ENCODE measurements at places on chromosomes 5 and 9.

DNA sequence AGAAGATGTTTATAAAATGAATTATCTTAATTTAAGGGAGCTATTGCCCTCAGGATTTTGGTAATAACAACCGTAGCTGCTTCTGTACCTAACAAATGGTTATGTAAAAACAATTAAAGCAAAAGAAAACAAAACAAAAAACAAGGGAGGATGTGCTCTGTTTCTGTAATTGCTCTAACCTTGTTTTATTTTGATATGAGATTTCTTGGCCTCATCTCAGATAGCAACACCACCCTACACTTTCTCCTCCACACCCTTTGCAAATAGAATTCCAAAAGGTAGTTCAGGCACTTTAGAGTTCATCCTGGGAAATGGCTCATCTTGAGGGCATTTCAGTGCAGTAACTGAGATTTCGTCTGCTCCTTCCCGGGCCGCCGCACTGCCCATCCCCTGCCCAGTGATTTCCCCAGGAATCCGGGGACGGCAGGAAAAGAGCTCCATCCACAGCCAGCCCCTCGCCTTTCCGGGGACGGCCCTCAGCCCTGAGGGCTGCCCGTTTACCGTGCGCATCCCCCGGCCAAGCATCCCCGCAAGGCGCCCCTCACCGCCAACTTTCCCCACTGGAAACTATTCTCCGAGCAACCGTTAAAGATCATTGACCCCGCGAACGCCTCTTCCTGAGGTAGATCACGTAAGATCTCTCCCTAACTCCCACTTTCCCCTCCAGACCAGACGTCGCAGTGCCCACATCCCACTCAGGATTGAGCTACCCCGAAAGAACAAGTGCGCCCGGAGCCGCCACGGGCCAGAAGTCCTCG lies 1.2 kb downstream of the FNBP1 start:
- no peak for DNase-seq

DNA sequence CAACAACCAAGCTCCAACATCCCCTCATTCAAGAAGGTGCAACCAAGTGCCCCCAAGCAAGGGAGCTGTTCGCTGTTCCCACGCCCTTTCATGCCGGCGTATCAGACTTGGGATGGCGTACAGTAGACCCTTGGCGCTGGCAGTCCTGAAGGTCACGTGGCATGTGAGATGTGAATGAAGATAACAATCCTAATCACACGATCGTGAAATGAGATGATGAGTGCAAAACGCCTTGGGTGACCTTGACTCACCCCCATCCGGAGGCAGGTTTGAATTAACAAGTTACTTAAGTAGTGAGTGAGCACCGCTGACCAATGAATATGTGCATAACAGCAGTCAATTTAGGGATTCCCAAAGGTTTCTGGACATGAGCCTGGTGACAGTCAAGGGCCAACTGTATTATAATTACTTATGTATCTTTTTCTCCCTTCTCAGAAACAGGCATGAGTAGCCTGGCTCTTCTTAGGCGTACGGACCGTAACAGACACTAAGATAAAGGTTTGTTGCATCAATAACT lies 150.2 kb downstream of the TTLL11 start:
- DNase-seq = no peak

DNA sequence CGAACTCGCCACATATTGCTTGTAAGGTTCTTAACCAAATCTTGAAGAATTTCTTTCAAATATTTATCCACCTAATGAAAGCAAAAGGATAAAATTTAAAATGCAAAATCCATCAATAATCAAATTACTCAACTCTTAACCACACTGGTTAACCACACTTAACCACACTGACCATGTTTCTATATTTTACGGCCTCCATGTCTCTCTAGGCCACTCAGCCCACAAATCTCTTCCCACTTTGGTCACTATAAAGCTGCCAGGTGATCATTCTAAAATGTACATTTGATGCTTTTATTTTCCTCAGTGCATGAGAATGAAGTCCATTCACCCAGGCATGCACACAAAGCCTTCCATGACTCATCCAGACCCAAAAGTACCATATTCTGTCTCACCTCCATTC lies 56.4 kb upstream of the OR2K2 start:
- DNase-seq = peak; percentile 44

GRCh38 chr5:120599576-120599975 lies 135.5 kb downstream of the PRR16 start:
- DNase-seq = peak; percentile 74

DNA sequence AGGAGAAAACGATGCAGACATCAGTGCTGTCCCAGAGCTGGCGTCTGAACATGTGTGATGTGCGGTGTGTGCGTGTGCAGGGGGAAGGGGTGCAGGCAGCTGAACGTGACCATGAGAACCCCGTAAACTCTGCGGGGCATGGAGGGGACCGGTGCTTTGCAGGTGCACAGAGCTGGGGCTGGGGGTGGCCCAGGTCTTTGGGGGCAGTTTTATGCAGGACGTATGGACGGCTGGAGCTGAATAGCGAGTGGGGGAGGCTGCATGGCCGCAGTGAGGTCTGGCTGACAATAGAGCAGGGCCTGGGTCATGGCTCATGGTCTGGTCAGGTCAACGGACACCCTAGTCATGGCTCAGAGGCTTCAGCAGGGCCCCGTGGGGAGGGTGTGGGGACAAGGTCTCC lies 3.3 kb upstream of the EXOC3 start:
- no peak for DNase-seq

DNA sequence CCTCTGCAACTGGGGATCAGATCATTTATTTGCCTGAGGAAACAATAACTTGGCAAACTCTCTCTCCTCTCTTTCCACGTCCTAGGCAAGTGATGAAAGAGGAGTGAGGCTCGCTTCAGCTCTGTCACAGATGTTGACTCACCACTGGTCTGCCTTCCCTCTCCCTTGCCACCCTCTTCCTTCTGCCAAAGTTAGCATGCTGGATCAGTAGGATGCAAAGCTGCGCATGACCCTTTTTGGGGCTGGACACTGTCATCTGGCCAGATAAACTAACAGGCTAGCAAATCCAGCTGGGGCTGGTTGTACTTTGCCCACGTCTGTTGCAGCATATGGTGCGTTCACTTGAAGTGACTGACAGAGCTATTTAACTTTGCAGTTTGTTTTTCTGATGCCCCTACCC lies 36.2 kb upstream of the SMARCA2 start:
- peak; percentile 96 for DNase-seq

DNA sequence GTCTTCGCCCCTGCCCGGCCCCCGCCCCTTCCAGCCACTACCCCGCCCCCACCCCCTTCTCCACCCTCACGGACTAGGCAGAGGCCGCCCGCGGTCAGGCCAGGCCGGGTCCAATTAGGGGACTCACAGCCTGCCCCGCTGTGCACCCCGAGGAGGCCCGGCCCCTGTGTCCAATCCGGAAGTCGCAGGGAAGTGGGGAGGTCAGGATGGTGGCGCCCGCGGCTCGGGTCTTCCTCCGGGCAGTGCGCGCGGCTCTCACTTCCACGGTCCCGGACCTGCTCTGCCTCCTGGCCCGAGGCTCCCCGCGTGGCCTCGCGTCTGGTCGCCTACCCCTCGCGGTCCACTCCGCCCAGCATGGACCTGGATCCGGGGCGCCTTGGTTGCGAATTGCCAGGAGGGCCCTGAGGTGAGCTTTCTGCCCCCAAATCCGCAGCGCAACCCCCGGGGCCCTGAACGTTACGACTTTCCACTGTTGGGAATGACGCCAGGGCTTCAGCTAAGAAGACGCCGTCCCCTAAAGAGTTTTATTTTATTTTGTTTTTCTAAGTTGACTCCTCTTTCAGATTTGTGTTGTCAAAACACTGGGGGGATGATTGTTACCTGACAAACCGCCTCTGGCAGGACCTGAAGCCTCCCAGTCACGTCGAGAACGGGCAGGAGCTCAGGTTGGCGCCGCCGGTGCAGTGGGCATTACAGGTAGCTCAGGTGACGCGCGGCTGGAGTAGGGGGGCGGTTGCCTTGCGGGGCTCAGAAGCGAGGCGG lies 763 bp upstream of the IRX2 start:
- DNase-seq = peak; percentile 78

- peak; percentile 99 for DNase-seq
Observed at GRCh38 chr9:16964228-16964627, 93.8 kb upstream of the BNC2 start.

DNA sequence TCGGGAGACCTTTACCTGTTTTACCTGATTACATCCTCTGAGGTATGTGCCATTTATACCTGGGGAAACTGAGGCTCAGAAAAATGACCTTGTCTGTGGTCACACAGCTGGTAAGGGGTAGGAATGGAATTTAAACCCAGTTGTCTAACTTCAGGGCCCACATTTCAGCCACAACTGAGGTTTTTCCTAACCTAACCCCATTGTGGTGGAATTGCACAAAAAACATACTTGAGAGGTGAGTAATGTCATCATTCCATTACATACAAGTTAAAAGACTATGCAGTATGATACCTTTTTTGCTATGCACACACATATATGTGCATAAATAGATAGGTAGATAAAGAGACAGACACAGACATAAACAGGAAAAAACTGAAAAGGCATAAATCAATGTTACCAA lies 14.1 kb downstream of the FGF1 start:
- peak; percentile 87 for DNase-seq

GRCh38 chr5:4422247-4422646 lies 717.9 kb upstream of the ADAMTS16 start:
- DNase-seq = no peak

DNA sequence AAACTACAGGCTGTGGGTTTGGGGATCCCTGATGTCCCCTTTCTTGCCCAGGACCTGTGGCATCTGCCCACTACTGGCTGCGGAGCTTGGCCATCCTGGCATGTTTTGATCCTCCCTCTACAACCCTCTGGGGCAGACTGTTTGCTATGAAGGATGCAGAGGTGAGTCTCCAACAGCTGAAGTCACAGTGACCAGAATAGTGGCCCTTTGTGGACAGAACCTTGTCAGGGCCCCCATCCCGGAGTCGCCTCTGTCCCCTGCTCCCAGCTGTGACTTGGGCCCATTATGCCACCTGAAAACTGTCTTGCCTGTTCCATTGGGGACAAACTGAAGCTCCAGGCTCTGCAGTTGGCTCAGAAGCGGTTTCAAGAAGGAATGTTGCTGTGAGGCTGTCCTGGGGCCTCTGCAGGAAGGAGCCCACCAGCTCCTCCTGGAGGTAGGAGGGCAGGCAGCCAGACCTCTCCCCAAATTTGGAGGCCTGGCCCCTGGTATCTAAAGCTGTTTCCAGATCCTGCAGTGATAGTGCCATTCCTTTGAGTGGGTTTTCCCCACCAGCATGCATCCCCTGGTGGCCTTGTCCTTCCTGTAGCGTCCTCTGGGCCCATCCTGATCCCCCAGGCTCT lies 93.3 kb downstream of the BARX1 start:
- DNase-seq = no peak

DNA sequence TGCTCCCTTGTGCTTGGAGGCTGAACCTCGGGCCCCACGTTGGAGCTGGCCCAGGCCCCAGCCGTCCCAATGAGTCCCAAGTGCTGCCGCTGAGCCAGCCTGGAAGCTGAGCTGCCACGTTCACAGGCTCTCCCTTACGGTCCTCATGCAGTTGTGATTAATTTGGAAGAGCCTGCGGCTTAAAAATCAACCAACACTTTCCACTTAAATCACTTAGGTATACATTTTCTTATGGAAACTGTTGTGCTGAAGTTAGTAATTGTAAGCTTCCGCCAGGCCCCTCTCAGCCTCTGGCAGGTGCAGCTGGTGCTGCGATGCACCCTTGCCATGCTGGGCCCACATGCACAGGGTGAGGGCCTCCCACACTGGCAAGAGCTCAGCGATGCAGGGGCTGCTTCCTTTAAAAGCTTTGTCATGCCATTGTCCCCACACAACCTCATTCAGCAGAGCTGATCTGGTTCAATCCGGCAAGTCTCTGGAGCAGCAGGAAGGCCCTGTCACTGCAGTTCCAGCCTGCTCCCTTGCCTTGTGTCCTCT lies 61.0 kb downstream of the IPPK start:
- DNase-seq = peak; percentile 62
